ENCODE measurements at places on chromosomes 7 and 10. TPM values are rescaled to one million over a fixed set of nuclear protein-coding genes. Genes with fewer than 3 reads are reported as not detected.

PKD2L1 gene
- not detected for total RNA-seq

PRPS1L1 gene
- total RNA-seq = not detected

PODXL gene
- total RNA-seq = 0.93 TPM

IDI2 gene
- not detected for total RNA-seq

PRR15 gene
- not detected for total RNA-seq

DNA sequence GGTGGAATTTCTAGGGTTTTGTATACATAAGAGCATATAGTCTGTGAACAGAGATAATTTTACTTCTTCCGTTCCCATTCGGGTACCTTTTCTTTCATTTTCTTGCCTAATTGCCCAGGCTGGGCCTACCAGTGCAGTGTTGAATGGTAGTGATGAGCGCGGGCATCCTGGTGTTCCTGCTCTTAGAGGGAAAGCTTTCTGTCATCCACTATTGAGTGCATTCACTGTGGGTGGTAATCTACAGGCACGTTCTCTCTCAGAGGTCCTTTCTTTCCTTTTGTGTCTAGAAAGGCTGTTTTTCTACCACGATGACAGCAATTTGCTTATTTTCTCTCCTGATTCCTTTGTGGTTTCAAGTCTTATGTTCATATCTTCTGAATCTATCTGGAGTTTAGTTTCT lies 65.0 kb downstream of the INPP5A start:
- no peaks in the 10 kb centered on the region for H3K27me3 ChIP-seq
- peaks cover 25% of the 10 kb centered on the region for H3K36me3 ChIP-seq
- H3K4me1 ChIP-seq = peaks cover 27% of the 10 kb centered on the region
- no peak overlapping the region for H3K27ac ChIP-seq
- no peak overlapping the region for H3K4me3 ChIP-seq

DNA sequence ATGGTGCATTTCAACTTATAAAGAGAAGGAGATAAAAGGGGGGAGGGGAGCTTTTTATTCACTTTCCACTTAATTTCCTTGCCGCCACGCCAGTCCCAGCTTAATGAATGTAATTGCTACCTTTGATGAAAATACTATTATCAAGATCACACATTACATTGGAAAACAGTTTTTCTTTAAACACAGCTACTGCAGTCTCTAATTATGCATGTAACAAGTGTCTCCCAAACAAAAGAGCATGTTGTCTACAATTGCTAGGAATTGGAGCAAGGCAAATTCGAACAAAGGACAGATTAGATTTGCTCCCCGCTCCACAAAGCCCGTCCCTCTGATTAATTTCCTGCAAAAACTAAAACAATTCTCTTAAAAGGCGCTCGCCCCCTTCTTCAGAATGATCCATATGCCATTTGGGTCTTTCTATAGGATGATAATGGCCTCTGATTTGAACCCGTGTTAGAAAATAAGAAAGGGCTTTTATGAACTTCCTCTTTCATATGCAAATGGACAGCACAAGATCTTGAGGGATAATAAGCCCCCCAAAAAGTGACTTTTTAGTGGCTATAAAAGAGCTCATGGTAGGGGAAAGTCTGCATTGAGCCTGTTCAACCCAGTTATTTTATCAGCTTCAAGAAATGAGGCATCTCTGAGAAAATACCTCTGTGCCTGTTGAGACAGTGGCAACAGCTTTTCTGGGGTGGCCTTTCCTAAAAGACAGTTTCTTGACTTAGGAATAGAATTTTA lies 60.6 kb downstream of the ACADSB start:
- peaks cover 27% of the 10 kb centered on the region for H3K27me3 ChIP-seq
- no peak overlapping the region for H3K4me3 ChIP-seq
- H3K36me3 ChIP-seq = no peaks in the 10 kb centered on the region
- DNase-seq = no peak

GRCh38 chr10:103915796-103916195 lies 2.2 kb downstream of the STN1 start:
- peaks cover 59% of the 10 kb centered on the region for H3K4me1 ChIP-seq
- peak overlapping the region; percentile 55 for H3K4me3 ChIP-seq
- peak overlapping the region; percentile 96 for H3K27ac ChIP-seq
- H3K36me3 ChIP-seq = peaks cover 26% of the 10 kb centered on the region
- DNase-seq = no peak

- no peaks in the 10 kb centered on the region for H3K4me1 ChIP-seq
- H3K4me3 ChIP-seq = no peak overlapping the region
- DNase-seq = no peak
- H3K27me3 ChIP-seq = no peaks in the 10 kb centered on the region
- no peak overlapping the region for H3K27ac ChIP-seq
These were observed 116.6 kb upstream of the FOXP2 start for GRCh38 chr7:114298011-114298410.

DNA sequence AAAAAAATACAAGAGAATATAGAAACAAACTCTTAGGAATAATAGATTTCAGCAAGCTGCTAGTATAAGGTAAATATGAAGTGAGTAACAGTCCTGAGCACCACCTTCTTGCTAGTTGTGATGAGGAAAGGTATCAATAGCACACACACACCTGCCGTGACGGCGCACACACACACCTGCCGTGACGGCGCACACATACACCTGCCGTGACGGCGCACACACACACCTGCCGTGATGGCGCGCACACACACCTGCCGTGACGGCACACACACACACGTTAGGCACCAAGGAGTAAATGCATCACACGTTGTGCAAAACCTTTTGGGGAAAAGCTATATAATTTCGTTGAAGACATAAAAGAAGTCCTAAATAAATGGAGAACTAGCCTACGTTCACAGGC lies 4.7 kb upstream of the JAKMIP3 start:
- no peak overlapping the region for H3K27ac ChIP-seq
- peaks cover 5% of the 10 kb centered on the region for H3K27me3 ChIP-seq
- H3K36me3 ChIP-seq = no peaks in the 10 kb centered on the region
- DNase-seq = no peak
- H3K4me3 ChIP-seq = no peak overlapping the region
- H3K4me1 ChIP-seq = peaks cover 3% of the 10 kb centered on the region

- H3K27ac ChIP-seq = peak overlapping the region; percentile 100
- no peaks in the 10 kb centered on the region for H3K27me3 ChIP-seq
- DNase-seq = no peak
- H3K36me3 ChIP-seq = peaks cover 43% of the 10 kb centered on the region
These were observed 553 bp downstream of the VDAC2 start for GRCh38 chr10:75211007-75211691.

DNA sequence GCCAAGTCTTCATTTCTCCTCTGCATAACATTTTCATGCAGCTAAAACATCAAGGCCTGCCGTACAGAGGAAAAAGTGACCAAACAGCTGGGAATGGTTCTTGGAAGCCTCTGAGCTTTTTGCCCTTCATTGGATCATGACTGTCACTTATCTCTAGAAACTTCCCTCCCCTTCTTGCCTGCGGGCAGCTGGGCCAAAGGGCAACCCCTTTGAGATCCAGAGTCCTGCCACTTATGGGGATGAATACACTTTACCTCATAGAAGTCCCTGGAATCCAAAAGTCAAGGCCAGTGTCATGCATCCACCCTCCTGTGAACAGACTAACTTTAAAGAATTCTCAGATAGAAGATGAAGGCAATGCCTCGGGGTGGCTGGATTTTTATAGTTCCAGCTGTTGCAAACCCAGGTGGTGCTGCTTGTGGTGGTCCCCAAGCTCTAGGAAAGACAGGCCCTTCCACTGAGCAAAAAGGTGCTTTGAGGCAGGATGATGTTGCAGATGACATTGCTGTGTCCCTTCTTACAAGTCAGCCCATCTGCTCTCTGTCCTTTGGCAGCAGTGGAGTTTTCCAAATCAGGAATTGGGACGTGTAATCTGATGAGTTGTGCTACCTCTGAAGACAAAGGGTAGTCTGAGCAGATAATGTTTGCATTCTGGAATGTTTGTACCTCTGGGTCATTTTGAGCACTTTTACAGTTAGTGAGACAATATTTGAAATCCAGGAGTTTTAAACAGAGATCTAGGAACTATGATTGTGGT lies 64.2 kb downstream of the LRMDA start:
- H3K27ac ChIP-seq = no peak overlapping the region
- H3K4me3 ChIP-seq = no peak overlapping the region

DNA sequence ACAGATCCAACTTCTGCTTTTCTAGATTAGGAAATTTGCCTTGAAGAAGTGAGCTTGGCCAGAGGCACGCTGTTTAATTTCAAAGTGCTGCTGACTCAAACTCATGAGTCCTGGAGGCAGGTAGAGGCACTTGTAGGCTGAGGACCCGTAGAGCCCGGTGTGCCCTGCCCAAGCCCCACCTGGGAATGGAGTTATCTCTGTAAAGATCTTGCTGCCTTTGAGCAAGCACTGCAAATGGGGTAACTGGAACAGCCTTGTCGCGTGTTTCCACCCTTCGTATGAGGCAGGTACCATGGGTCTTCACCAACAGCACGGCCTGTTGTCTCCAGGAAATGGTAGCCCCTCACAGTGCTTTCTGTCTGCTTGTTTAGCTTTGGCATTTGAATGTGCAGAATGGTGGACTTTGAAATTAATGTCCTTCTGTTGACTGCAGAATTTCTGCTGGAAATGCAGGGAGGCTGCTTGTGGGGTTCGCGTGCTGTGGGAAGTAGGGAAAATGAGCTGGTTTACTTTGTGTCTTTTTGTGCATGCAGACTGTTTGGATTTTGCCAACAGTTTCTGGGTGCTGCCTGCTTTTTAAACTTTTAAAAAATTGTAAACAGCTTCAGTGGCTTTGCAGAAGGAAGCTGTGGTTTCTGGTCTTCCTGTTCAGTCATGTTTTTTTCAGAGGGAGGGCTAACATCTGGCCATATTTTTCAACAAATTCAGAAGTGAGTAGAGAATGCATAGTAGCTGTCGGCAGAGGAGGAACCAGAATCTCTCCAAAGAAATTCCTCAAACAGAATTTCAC lies 27.2 kb downstream of the CCM2 start:
- peaks cover 27% of the 10 kb centered on the region for H3K36me3 ChIP-seq
- H3K27ac ChIP-seq = peak overlapping the region; percentile 84
- H3K4me3 ChIP-seq = peak overlapping the region; percentile 83
- H3K4me1 ChIP-seq = peaks cover 77% of the 10 kb centered on the region
- peak; percentile 41 for DNase-seq

- no peak for DNase-seq
- no peak overlapping the region for H3K4me3 ChIP-seq
- H3K27me3 ChIP-seq = no peaks in the 10 kb centered on the region
- H3K36me3 ChIP-seq = peaks cover 24% of the 10 kb centered on the region
These were observed 78.3 kb downstream of the ALOX5 start for GRCh38 chr10:45452268-45452667.

DNA sequence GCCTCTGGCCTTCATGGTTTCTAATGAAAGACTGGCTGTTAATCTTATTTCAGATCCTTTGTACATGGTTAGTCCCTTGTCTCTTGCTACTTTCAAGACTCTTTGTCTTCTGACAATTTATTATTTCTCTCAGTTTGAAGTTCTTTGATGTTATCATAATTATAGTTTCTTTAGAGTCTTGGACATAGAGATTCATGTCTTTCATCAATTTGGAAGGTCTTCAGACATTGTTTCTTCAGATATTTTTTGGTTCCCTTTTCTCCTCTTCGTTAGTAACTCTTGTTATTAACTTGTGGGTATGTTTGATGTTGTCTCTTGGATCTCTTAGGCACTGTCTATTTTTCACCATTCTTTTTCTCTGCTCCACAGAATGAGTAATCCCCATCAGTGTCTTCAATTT lies 8.7 kb downstream of the ZNF37A start:
- no peak for DNase-seq
- H3K4me3 ChIP-seq = no peak overlapping the region
- no peaks in the 10 kb centered on the region for H3K27me3 ChIP-seq
- H3K4me1 ChIP-seq = peaks cover under 1% of the 10 kb centered on the region

- peaks cover 77% of the 10 kb centered on the region for H3K4me1 ChIP-seq
- peak overlapping the region; percentile 84 for H3K27ac ChIP-seq
- no peaks in the 10 kb centered on the region for H3K27me3 ChIP-seq
- no peak for DNase-seq
These were observed 2.4 kb downstream of the SH2B2 start for GRCh38 chr7:102289057-102289456.

DNA sequence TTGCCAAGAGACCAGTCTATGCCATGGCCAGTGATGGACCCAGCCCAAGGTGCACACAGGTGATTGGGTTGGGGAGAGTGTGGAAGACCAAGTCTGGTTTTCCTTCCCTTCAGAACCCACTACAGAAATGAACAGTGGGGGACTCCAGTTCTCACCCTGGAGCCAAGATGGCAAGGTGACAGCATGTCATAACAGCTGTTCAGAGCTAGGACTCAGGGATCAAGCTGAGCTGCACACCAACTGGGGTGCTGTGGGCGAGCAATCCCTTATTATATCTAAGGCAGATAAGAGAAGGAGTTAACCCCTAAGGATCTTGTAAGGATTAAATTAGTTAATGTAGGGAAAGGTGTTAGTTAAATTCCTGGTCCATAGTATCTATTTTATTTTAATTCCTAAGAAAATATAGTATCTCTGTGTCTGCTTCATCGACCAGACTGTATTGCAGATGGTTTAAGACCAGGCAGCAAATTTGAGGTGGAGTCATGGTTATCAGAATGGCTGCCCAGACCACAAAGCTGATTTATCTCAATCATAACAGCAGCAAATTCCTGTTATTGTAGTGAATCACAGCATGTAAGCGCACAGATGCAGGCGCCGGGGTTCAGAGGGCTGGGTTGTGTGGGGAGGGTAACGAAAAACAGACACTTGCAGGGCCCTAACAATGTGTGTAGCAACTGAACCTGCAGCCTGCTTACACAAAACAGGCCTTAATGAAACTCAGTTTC lies 208.7 kb upstream of the ZNF32 start:
- DNase-seq = no peak
- H3K27me3 ChIP-seq = no peaks in the 10 kb centered on the region
- H3K27ac ChIP-seq = no peak overlapping the region
- H3K36me3 ChIP-seq = no peaks in the 10 kb centered on the region
- H3K4me3 ChIP-seq = no peak overlapping the region

DNA sequence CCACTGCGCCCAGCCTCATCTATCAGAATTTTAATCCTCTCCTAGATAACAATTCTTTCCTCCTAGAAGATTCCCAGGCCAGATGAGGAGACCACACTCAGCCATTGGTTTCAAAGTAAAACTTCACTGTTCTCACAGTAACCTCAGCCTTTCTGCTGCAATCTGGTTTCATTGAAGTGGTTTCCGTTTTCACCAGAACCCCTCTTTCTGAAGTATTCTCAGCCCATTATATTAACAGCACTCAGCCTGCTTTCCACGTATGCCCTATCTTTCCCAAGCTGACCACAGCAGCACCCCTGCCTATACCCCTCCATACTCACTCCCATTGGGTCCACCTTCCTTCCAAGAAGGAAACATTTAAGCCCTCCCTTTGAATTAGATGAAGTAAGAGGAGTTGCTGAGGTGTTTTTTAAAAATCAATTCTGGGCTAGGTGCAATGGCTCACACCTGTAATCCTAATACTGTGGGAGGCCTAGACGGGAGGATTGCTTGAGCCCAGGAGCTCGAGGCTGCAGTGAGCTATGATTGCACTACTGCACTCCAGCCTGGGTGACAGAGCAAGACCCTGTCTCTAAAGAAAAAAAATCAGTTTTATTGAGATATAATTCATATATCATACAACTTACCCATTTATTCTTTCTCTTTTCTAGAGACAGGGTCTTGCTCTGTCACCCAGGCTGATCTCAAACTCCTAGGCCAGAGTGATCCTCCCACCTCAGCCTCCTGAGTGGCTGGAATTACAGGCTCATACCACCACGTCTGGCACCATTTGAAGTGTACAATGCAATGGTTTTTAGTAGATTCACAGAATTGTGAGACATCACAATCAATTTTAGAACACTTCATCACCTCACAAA lies 11.3 kb downstream of the PLAU start:
- H3K27me3 ChIP-seq = no peaks in the 10 kb centered on the region
- H3K4me1 ChIP-seq = peaks cover 19% of the 10 kb centered on the region
- no peak overlapping the region for H3K4me3 ChIP-seq
- DNase-seq = no peak
- H3K36me3 ChIP-seq = no peaks in the 10 kb centered on the region

All from activated B cell treated with CpG ODN at 0.5 μM for 24 hours (primary cell).